EL (cell line): ENCODE measurements at places on chromosomes 3 and 15.

DNA sequence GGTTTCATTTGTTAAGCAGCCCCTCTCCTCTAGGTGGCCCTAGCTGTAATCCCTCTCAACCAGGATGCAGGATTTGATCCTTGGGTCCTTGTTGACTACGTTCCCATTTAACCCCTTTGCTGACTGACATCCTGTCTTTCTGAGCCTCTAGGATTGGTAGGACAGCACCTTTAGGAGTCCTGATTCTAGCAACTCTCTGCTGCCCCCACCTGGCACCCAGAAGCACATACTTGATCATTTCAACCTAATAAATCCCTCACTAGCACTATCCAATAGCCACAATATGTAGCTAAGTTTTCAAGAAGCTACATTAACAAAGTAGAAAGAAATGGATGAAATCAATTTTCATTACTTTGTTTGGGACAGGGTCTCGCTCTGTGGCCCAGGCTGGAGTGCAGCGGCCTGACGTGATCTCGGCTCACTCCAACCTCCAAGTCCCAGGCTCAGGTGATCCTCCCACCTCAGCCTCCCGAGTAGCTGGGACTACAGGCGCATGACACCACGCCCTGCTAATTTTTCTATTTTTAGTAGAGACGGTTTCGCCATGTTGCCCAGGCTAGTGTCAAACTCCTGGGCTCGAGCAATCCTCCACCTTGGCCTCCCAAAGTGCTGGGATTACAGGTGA is 28.3 kb downstream of the RSL24D1 start:
- peak; percentile 64 for DNase-seq

DNA sequence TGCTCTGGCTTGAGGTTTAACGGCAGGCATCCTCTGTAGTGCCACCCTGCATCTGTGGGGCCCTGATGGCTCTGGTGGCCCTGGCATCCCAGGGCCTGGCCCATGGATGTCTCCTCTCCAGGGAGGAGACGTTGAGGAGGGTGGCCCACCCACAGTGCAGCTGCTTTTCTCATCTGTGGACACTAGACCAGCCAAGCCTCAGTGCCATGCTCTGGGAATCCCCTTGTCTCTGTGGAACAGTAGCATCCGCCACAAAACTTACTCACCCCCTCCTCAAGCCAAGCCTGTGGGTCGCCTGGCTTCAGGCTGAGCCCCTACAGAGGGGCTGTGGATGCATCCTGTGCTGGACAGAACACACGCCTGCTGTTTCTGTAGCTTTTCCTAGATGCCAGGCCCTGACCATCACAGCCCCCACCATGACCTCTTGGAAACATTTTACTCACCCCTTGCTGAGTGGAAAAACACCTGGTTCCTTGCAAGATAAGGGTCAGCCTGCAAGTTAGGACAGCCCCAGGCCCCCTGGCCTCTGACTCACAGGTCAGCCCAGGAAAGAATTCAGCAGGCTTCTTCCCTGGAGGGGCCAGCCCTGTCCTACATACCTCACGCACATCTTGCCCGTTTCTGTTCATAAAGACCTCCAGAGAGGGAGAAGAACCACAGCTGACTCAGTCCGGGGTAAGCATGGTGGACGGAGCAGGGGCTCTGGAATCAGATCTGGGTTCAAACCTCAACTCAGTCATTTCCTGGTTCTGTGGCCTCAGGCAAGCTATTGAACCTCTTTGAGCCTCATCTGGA is 19.0 kb downstream of the PAK6 start:
- DNase-seq = peak; percentile 79

DNA sequence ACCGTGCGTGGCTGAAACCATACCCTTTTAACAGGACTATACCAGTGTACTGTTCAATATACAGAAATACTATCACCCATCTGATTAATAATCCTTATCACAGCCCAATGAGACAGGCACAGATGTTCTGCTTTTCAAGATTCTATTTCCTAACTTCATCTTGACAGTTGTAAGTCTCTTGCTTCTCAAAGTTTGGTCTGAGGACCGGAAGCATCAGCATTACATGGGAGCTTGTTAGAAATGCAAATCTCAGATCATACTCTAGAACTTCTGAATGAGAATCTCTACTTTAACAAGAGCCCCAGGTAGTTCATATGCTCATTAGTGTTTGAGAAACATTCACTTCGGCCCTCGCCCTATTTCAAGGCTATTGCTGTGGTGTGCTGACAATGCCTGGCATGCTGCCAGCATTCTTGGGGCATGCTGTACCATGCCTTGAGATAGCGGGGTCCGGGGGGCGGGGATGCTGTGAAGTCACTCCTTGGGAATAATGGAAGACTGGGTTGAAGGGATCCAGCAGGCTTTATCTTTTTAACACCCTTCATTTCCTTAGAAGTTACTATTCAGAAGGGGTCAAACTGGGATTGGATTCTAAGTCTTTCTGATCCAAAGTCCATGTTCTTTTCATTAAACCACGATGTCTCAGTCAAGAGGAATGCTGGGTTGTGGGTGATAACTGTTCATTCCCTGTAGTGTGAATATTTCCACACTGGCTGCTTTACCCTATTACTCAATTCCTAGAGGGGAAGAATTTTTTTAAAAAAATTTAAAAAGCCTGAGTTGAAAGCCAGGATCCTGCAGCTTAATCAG is 194.7 kb downstream of the LPP start:
- peak; percentile 94 for DNase-seq

DNA sequence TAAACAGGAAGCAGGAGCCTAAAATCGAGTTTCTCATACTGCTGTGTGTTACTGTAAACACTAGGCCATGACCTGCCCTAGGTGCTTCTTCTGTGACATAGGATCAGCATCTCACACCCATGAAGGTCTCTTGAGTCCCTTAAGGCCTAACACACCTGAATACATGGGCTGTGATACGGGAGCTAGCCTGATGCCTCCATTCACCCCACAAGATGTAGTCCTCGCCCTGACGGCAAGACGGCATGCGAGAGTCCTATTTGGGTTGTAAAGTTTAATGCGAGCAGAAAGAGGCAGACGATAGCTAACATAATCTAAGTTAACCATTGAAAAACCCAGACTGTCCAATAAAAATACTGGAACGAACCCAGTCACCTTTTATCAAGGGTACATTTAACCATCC is 241.1 kb upstream of the ICE2 start:
- no peak for DNase-seq

DNA sequence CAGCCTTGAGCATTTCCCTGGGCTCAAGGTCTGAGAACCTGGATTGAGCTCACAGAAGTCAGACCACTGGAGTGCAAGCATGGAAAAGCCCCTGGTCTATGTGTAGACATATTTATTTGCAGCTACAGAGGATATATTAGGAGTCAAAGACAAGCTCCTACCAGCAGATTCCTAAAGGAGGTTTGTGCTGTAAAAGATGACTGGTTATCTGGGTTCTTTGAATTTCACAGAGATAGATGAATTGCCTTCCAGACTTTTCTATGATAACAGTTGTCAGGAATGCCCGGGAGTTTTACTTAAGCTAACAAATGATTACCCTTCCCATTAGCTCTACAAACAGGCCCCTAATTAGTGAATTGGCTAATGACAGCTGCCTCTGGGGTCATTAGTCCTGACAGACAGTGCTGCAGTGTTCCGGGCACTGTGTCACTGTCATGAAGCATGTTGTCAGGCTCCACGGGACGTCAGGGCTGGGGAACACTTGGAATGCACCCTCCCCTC is 48.8 kb upstream of the PLXNA1 start:
- peak; percentile 40 for DNase-seq

GRCh38 chr3:136152176-136152843 is 43.8 kb downstream of the MSL2 start:
- no peak for DNase-seq

GRCh38 chr3:163753033-163753432 is 1325.3 kb downstream of the SI start:
- DNase-seq = no peak

- DNase-seq = no peak
These were observed 237.7 kb downstream of the NR1D2 start for GRCh38 chr3:24182756-24183155.
